ENCODE measurements at places on chromosomes 1 and 21.
A peak's percentile ranks its signal among the peaks of the same experiment; 100 is the strongest.

DNA sequence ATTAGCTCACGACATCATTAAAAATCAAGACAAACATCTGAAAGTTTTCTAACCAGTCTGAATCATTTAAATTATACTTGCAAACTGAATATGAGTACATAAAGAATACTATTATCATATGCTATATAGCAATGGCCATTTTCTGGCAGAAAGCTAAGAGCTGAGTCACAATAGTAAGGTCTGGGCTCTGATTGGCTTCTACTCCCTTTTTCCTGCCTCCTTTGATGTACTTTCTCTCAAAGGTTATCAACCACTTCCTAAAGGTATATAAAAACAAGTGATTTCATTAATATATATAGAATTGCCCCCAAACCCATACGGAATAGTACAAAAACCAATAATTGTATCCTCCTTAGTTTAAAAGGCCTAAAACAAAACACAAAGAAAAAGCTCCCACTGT, 7.0 kb downstream of the KCNA3 start:
- no peak for DNase-seq

- DNase-seq: no peak
These were observed 829 bp downstream of the CYP4A22 start for GRCh38 chr1:47137925-47138615.

GRCh38 chr1:164895026-164895912, 336.3 kb downstream of the PBX1 start:
- no peak for DNase-seq

DNA sequence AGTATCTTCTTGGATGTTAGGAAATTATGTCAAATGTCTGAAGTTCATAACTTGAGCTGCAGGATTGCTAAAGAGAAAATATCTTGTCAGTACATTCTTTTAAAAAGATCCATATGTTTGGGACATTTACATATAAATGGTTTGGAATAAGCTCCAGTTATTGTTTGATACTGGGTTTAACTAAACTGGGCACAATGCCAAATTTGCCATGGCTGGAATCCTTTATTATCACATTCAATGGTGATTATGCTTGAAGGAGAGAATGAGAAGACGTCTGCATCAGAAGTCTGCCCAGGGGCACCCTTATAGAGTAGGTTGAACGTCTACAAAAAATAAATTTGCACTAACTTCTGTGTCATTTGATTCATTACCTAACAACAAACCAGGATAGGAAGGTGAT, 652.5 kb downstream of the AMY1C start:
- DNase-seq: no peak

- no peak for DNase-seq
These were observed 400 bp upstream of the PGBD2 start for GRCh38 chr1:248905662-248906008.

DNA sequence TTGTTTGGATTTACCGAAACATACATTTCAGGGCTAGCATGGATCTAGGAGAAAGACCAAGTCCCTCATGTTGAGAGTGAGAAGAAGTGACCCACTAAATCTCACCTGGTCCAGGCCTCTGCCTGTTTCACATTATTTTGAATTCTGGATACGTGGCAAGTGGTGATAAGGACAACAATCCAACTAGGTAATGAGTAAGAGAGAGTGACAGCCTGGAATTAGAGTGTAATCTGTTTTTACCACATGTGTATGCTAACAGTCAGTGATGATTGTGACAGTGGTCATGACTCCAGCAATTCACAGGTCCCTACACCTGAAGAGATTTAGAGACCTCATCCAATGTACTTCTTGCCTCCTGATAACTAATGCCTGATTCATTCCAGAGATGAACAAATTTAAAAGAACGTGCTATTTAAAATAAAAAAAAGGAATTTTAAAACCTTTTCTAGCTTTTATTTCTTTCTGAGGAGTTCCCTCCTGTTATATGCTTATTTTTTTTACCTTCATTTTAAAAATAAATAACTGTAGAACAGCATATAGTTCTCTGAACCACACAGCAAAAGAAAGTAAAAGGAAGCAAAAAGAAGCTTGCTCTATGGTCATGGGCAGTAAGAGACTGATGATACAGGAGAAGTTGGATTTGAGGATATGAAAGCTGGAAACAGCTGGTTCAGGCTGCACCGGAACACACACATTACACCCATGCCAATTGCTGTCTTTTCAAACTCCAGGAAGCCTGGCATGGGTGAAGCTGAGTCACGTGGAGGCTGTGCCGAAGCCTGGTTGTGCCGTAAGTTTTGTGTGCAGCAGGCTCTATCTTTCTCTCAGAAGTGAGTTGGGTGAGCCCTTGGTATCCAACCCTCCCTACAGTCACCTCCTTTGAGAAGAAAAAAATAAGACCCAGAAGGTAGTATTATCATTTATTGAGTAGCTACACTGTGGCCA, 14.7 kb downstream of the C1orf116 start:
- DNase-seq: no peak

- DNase-seq: no peak
These were observed 11.9 kb downstream of the PTPN22 start for GRCh38 chr1:113859478-113860175.

GRCh38 chr1:109083923-109084322, 6.6 kb upstream of the TMEM167B start:
- DNase-seq: no peak

GRCh38 chr1:63454269-63454668, 68.8 kb downstream of the ITGB3BP start:
- no peak for DNase-seq

GRCh38 chr1:220755309-220755708, 7.2 kb downstream of the MTARC2 start:
- DNase-seq: no peak

DNA sequence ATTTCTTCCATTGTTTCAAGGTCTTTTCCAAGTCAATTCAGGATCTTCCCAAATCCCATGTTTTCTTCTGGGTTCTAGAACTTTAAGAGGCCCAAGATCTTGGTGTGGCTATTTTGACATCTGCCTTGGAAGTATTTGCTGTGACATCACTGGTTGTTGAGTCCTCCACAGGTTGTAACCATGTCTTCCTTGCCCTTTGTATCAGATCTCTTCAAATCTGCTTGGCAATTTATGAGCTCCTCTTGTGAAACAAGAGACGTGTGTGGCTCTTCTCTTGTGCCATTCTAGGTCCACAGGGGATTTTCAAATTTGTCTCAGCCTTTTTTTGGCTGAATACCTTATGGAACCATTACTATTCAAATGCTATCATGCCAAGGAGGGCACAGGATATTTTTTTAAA, 60.3 kb upstream of the KCNK2 start:
- DNase-seq: no peak

- DNase-seq: no peak
These were observed 164.6 kb upstream of the GJB5 start for GRCh38 chr1:34590211-34590623.

- no peak for DNase-seq
These were observed 353.4 kb upstream of the PLXNA2 start for GRCh38 chr1:208597571-208597970.

DNA sequence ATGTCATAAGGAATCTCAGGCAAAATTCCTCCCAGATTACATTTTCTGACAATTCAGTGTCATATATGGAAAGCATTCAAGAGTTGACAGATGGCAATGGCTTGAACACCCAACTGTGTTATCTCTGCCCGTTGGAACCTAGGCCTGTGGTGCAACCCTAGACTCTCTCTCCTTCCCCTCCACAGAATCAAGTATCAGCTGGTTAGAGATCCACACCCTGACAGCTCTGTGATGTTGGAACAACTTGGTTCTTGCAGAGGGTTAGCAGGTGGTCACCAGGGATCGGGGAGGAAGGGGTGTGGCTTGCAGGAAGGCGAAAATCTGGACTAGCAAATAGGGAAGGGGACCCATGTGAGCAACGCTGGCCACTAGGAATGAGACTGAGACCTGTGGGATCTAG, 26.3 kb downstream of the PCSK9 start:
- DNase-seq: no peak

DNA sequence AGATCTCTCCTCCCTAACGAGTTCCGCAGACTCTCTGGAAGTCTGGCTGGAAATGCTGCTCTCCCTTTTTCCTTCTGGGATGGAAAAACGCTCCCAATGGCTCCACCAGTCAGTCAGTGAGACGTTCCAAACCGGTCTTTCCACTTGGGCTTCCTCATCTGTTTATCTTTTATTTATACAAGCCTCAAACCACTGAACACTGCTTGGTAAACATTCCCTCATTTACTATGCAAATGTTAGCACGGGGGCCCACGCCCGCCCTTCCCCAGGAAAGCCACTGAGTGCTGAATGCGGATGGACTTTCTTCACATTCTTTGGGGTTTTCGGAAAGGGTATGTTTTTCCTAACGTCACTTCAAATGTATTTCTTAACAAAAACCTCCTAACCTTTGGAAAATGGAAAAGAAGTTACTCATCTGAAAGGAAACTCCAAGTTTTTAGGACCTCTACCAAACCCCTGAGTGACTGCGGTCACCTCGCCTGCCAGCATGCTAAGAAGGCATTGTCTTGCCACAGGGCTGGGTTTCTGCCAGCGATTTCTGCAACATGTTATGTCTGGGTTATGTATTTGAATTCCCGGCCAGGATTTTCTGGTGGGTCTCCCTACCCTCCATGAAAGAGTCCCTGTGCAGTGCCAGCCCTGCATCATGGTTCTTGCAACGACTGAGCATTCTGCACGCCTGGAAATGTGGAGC, 14.0 kb upstream of the UMODL1 start:
- no peak for DNase-seq

GRCh38 chr1:112247036-112247597, 148.9 kb upstream of the CTTNBP2NL start:
- DNase-seq: no peak

GRCh38 chr1:15116966-15117365, 36.6 kb upstream of the TMEM51 start:
- DNase-seq: no peak

DNA sequence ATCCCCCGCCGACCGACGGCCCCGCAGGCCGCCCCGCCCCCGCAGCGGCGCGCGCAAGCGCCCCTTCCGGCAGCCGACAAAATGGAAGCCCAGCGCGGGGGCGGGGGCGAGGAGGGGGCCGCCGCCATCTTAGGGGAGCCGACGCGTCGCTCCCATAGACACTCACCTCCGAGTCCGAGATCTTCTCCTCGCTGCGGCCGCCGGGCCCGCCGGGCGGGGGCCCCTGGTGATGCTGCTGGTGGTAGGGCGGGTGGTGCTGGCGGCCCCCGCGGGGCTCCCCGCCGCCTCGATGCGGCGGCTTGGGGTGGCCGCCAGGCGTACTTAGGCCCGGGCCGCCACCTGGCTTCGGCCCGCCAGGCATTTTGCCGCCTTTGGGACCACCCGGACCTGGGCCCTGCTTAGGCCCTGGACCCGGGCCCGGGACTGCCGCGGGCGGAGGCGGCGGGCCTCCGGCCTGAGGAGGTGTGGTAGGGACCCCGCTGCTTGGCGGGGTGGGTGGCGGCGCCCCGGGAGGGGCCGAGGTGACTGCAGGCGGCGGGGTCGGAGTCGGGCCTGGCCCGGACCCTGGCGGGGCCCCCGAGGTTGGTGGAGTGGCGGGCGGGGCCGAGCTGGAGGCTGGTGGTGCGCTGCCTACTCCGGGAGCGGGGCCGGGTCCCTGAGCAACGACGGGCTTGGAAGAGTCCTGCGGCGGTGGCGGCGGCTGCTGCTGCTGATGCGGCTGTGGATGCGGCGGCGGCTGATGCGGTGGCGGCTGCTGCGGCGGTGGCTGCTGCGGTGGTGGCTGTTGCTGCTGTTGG, 691 bp downstream of the SFPQ start:
- peak; percentile 65 for DNase-seq

DNA sequence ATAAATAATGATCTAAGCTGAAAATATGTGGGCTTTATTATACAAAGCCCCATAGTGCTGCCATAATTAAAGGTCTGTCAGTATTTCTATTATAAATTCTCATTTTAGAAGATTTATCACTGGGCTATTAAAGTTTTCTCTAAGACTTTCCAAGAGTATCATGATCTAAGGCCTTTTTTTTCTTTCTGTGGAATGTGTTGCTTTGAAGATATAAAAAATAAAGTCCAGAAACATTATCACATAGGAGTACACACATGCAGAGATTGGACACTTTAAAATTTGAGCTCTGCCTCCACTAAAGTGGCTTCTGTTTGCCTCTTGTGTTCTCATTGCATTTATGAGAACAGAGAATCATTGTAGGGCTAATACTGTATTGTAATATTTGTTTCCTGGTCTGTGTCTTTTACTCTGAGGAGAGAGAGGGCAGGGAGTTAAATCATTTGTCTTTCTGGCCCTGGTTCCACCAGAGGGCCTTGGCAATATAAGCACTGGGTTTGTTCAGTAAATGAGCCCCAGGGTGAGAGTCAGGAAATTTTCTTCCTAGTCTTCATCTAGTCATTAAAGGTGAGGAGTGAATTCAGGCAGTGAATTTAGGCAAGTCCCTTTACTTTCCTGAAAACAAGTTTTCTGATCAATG, 70.2 kb downstream of the NFIA start:
- no peak for DNase-seq

- no peak for DNase-seq
These were observed 18.4 kb downstream of the PIGK start for GRCh38 chr1:77200806-77201205.

DNA sequence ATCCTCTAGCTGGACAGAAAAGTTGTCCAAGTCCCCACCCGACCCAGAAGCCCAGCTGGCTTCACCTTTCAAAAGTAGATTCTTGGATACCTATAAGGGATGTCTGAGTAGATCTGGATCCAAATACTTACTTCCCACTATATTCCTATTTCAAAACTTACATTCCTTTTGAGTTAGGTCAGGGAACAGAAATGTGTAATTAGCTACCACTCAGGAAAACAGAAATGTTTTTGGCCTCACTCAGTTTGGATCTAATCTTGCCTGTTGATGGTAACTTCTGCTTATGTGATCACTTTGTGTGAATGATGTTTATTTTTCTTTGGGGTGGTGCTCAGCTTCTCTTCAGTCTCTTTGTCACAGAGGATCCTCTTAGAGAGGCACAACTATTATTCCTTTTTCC, 814.4 kb upstream of the RGS18 start:
- DNase-seq: no peak

DNA sequence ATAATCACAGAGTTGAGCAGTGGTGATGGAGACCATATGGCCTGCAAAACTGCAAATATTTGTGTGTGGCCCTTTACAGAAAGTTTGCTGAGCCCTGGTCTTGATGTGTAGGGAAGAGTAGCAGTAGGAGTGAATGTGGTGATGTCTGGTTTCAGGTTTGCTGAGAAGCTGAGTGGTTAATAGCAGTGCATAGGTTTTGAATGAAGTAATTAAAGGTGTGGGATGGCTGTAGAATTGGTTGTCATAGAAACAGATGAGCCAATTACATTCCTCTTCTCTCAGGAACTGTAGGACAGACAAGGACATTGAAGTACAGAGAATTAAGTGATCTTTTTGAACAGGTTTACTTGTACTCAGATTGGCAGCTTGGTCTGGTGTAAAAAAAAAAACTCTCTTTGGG, 37.4 kb downstream of the PRDM2 start:
- DNase-seq: no peak

- DNase-seq: no peak
These were observed 163.3 kb downstream of the NRIP1 start for GRCh38 chr21:14901482-14901958.

GRCh38 chr1:200627575-200628222, 7.1 kb upstream of the KIF14 start:
- no peak for DNase-seq

- no peak for DNase-seq
These were observed 1.9 kb downstream of the BTF3L4 start for GRCh38 chr1:52057876-52058415.

All from NCI-H460 (cell line).